ENCODE measurements at places on chromosomes 12 and 14. TPM values are rescaled to one million over a fixed set of nuclear protein-coding genes. Genes with fewer than 3 reads are reported as not detected.
A peak's percentile ranks its signal among the peaks of the same experiment; 100 is the strongest.

DNA sequence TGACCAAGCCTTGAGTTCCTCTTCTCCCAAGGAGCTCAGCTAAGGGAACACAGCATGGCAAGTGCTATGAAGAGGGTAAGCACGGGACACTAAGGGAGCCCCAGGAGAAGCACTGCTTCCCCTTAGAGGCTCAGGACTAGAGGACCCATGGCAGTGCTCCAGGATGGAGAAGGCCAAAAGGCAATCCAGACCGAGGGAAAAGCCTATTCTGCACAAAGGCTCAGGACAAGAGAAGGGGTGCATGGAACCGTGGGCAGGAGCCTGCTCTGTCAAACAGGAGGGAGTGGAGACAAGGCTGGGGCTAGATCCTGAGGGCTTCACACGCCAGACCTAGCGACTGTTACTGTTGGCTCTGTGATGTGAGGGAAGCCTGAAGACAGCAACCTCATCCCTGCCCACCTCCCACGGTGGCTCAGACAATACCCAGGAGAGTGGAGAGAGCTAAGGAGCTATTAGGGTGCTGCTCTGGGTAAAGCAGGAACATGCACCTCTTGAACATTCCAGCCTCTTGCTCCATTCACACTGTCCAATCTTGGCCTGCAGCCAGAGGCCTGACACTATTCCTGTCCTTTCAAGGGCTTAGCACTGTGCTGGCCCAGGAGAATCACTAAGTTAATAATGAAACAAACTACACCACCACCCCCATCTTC, 24.2 kb downstream of the OTUB2 start:
- H3K36me3 ChIP-seq: peaks cover 98% of the 10 kb centered on the region
- peak; percentile 81 for DNase-seq
- H3K27me3 ChIP-seq: no peaks in the 10 kb centered on the region
- peak overlapping the region; percentile 47 for H3K27ac ChIP-seq

GRCh38 chr14:62181591-62181990, 419.4 kb downstream of the SNAPC1 start:
- peaks cover 31% of the 10 kb centered on the region for H3K27me3 ChIP-seq
- no peak overlapping the region for H3K4me3 ChIP-seq
- no peaks in the 10 kb centered on the region for H3K36me3 ChIP-seq
- no peak for DNase-seq

DNA sequence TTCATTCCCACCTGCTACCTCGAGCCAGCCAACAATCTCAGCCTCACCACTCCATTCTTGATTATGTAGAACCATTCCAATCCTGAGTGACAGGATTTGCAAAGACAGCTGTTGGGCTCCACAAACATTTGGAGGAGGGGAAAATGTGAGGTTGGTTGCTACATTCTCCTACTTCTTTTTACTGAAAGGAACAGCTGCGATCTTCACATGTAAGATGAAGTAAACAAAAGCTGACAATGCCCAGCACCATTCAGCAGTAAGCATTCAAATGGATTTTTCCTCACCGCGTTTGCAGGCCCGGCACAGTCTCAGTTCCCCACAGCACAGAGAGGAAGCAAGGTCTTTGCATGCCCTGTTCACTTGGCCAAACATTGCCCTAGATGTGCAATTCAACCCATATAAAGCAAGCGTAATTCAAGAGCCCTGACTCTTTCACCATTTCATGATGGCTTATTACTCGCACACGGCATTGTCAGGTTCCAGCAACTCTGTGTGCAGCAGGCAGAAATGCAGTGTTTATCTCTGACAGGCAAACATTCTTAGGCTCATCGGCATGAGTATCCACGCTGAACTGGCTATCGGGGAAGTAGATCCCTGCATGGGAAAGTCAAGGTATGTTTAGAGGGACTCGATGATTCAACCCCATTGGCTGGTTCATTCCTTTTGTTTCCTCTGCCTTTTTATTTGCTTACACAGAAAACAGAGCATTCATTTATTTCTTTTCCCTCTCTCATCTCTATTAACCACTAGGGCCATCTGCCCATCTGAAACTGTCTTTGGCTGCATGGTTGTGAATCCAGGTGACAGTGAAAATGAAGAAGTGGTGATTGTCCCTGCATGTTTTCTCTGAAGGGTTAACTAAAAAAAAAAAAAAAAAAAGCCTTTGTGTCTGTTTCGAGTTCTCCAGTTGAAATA, 236.1 kb upstream of the PLEKHG7 start:
- H3K27ac ChIP-seq: peak overlapping the region; percentile 1
- no peak for DNase-seq
- H3K4me3 ChIP-seq: no peak overlapping the region
- H3K4me1 ChIP-seq: peaks cover 51% of the 10 kb centered on the region

- H3K4me1 ChIP-seq: peaks cover 23% of the 10 kb centered on the region
- peaks cover 97% of the 10 kb centered on the region for H3K27me3 ChIP-seq
- no peak overlapping the region for H3K27ac ChIP-seq
- DNase-seq: peak; percentile 38
- peak overlapping the region; percentile 71 for H3K4me3 ChIP-seq
- H3K36me3 ChIP-seq: no peaks in the 10 kb centered on the region
Measured at GRCh38 chr14:89027097-89027740, 202.8 kb downstream of the TTC8 start.

- no peaks in the 10 kb centered on the region for H3K36me3 ChIP-seq
- DNase-seq: no peak
- H3K27ac ChIP-seq: no peak overlapping the region
- peaks cover 14% of the 10 kb centered on the region for H3K27me3 ChIP-seq
Measured at GRCh38 chr14:61258985-61259384, 22.2 kb downstream of the TMEM30B start.

DNA sequence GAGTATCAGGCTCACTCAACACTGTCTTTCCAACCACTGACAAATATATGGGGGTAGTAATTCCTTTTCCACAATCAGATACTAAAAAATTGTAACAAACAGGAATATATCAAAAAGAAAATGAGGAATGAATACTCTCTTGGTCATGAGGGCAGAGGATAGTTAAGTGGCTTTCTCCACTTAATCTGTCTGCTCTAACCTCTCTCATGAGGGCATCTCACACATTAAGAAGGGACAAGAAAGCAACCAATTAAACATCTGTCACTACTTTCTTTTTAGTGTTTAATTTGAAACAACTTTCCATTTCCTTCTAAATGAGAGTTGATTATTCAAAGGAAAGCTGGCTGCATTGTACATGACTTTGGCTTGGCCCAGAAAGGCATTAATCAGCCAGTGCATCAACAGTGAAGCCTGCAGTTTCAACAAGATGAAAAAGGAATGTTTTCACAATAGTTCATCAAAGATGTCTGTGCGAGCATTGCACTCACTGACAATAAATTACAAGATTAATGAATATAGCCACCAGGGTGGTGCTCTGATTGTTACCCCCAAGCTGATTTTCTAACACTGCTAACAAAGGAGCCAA, 142.0 kb downstream of the SEC23A start:
- no peak overlapping the region for H3K4me3 ChIP-seq
- no peak overlapping the region for H3K27ac ChIP-seq
- H3K4me1 ChIP-seq: peaks cover 4% of the 10 kb centered on the region
- no peaks in the 10 kb centered on the region for H3K27me3 ChIP-seq
- H3K36me3 ChIP-seq: no peaks in the 10 kb centered on the region

The EFS gene
- 3.6 TPM for total RNA-seq

Measured in left ventricle myocardium inferior (tissue), 1 donor.